ENCODE measurements at places on chromosomes 11 and 22.

GRCh38 chr22:29973269-29973668 lies 90.3 kb downstream of the MTMR3 start:
- no peaks in the 10 kb centered on the region for H3K27me3 ChIP-seq
- no peak overlapping the region for H3K4me3 ChIP-seq
- peaks cover 4% of the 10 kb centered on the region for H3K36me3 ChIP-seq
- no peaks in the 10 kb centered on the region for H3K4me1 ChIP-seq

DNA sequence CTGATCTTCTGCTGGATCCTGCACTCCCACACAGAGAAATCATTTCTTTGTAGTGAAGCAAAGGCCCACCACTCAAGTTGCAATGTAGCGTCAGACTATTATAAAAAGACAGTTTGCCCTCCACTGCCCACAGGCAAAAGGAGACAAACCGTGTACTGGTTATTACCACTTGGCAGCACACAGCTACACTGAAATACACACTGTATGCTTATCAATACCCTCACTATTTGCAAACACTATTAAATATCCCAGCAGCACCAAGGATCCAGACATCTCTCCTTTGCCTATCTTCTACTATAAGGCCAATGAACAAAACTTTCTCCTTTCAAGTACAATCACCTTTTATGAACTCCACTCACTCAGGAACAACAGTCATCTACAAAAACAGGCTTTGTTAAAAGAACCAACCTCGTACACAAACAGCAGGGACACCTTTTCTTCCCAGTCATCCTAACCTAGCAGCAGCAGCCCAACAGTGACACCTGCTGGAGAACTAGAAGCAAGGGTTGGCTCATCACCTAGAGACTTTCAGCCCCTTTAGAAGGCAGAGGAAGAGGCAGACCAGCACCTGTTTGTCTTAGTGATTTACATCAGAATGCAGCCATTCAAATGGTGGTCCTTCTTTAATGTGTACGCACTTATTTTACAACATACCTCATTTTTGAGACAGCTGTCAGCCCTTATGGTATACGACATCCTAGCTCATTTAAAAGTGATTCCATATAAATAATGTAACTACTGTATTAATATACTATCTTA lies 56.1 kb downstream of the AMBRA1 start:
- H3K36me3 ChIP-seq = peaks cover 5% of the 10 kb centered on the region
- H3K4me1 ChIP-seq = peaks cover 6% of the 10 kb centered on the region
- no peak overlapping the region for H3K4me3 ChIP-seq
- peak; percentile 77 for DNase-seq
- H3K27me3 ChIP-seq = no peaks in the 10 kb centered on the region
- H3K27ac ChIP-seq = no peak overlapping the region

- no peaks in the 10 kb centered on the region for H3K4me1 ChIP-seq
- H3K4me3 ChIP-seq = no peak overlapping the region
Observed at GRCh38 chr22:50435291-50436014, 39.4 kb downstream of the SBF1 start.

GRCh38 chr11:92506809-92507336 lies 282.3 kb downstream of the FAT3 start:
- H3K4me3 ChIP-seq = no peak overlapping the region
- H3K27me3 ChIP-seq = no peaks in the 10 kb centered on the region
- no peak overlapping the region for H3K27ac ChIP-seq

GRCh38 chr22:37922191-37922590 lies 16.1 kb downstream of the MICALL1 start:
- no peaks in the 10 kb centered on the region for H3K4me1 ChIP-seq
- no peak overlapping the region for H3K4me3 ChIP-seq
- no peak overlapping the region for H3K27ac ChIP-seq
- peak; percentile 67 for DNase-seq

DNA sequence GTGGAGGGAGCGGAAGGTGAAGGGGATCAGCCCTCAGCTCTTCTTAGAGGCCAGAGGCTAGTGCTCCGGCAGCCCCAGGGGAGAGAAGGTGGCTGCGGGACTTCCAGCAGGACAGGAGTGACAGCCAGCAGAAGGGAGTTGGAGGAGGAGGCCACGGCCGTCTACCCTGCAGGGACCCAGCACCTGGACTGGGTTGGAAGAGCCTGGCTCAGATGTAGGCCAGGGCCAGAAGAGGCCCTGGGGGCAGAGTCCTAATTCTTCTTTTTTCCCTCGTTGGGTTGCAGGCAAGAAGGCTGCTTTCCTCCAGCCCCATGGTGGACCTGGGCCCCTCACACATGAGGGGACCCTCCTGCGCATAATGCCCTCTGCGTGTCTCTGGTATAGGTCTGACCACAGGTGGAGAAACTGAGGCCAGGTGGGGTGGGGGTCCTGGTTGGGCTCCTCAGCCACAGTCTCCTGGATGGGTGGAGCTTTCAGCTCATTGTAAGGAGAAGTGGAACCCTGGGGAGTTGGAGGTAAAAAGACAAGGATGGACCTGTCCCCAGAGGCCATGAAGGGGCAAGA lies 2.3 kb upstream of the MCAM start:
- no peak overlapping the region for H3K4me3 ChIP-seq
- H3K27ac ChIP-seq = no peak overlapping the region
- no peaks in the 10 kb centered on the region for H3K27me3 ChIP-seq
- H3K4me1 ChIP-seq = peaks cover 34% of the 10 kb centered on the region
- no peaks in the 10 kb centered on the region for H3K36me3 ChIP-seq

DNA sequence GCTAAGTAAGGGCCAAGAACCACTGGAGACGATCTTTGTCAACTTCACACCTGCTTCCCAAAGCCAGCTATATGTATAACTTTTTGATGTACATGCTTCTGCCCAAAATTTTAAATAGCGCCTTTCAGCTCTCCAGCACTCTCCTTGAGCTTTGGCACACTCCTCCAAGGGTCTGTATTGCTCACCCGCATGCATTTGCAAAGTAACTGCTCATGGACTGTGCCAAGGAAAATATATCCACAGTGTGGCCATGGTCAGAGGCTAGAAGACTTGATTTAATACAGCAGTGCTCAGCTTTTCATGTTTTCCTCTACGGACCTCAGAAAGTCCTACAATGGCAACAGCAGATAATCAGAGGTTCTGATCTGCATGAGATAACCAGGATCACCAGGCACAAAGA lies 550.1 kb downstream of the SOX6 start:
- no peaks in the 10 kb centered on the region for H3K27me3 ChIP-seq
- no peak overlapping the region for H3K4me3 ChIP-seq
- no peak overlapping the region for H3K27ac ChIP-seq
- DNase-seq = no peak
- no peaks in the 10 kb centered on the region for H3K36me3 ChIP-seq
- no peaks in the 10 kb centered on the region for H3K4me1 ChIP-seq

GRCh38 chr11:32172848-32173834 lies 82.3 kb downstream of the RCN1 start:
- H3K27ac ChIP-seq = no peak overlapping the region
- H3K4me3 ChIP-seq = no peak overlapping the region
- no peaks in the 10 kb centered on the region for H3K36me3 ChIP-seq
- peaks cover 9% of the 10 kb centered on the region for H3K27me3 ChIP-seq
- DNase-seq = peak; percentile 48

DNA sequence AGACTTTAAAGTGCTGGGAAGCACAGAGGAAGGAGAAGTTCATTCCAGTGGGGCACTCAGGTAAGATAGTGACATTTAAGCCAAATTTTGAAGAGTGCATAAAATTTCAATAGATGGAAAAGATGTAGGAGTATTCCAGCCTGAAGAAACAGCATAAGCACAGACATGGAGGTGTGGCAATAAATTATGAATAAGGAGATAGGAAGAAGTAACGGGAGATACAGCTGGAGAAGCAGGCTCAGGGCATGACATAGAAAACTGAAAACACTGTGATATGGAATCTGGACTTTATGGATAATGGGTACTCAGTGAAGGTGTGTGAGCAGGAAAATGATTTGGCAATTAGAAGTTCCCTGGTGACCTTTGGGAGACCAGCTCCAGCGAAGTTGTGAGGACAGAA lies 33.3 kb downstream of the P4HA3 start:
- peaks cover 2% of the 10 kb centered on the region for H3K4me1 ChIP-seq
- DNase-seq = no peak
- H3K36me3 ChIP-seq = no peaks in the 10 kb centered on the region
- H3K27ac ChIP-seq = peak overlapping the region; percentile 68
- no peaks in the 10 kb centered on the region for H3K27me3 ChIP-seq

DNA sequence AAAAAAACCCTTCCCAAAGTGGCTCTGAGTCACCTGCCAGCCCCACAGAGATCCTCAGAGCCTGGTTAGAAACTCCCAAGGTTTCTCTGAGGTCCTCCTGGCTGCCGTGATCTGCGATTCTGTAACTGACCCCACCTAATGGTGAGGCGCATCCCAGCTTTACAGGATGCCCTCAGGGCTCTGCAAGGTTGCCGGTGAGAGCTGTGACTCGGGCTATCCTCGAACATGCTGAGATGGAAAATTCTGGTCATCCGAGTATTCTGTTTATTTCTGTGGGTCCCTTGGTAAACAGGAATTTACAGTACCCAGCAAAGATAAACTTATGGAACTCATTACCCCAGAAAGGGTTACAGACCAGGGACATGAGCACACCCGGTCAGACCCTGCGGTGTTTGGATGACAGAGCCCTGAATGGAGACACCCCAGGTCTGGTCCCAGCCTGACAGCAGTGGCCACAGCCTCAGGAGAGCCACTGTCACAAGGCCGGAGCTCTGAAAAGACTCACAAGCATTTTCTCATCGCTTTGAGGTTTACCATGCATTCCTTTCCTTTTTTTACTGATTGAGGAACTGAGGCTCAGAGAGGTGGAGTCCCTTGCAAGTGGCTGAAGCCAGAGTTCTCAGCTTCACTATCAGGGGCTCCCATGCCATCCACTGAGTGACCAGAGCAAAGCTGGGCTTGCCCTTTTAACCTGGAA lies 22.2 kb downstream of the LIF start:
- no peak overlapping the region for H3K4me3 ChIP-seq
- H3K4me1 ChIP-seq = no peaks in the 10 kb centered on the region
- H3K27me3 ChIP-seq = no peaks in the 10 kb centered on the region
- no peak overlapping the region for H3K27ac ChIP-seq
- DNase-seq = no peak

DNA sequence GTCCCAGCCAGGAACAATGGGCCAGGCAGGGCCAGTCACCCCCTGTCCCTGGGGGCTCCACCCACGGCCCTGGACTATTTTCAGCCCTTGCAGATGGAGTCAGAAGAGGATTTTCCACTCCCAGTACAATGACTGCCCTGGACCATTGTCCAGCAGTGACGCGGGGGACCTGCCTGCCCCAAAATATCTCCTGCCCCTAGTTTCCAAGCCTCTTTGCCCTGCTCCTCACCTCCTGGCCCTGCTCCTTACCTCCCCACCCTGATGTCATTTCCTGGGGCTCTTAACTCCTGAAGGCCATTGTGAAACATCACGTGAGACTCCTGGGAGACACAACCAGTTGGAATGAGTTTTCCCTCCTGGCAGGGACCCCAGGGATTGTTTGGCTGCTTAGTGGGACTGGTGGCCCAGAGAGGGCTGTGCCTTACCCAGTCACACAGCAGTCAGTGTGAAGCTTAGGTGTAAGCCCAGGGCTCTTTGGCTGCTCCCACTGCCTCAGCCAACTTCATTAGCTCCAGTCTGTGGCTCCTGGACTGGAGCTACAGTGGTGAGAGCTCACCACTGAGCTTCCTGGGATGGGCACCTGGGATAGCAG lies 22.2 kb downstream of the P2RY2 start:
- no peaks in the 10 kb centered on the region for H3K36me3 ChIP-seq
- no peak for DNase-seq
- H3K4me3 ChIP-seq = no peak overlapping the region
- H3K4me1 ChIP-seq = no peaks in the 10 kb centered on the region

DNA sequence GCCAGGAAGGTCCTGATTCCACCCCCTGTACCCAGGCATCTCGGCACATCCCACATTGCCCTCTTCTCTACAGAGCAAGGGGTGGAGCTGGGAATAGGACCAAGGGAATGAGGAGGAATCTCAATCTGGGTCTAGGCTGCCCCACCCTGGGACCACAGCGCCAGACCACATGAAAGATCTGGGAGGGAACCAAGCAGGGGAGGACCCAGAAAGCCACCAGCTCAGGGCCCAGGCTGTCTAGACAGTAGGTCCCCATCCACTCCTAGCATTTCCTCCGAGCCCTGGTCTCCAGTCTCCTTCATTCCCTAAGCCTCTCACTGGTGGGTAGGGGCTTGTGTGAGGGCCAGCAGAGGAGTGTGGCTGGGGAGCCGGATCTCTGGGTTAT lies 11.6 kb downstream of the PHLDB1 start:
- H3K36me3 ChIP-seq = peaks cover 7% of the 10 kb centered on the region
- peak overlapping the region; percentile 100 for H3K27ac ChIP-seq
- DNase-seq = no peak
- H3K27me3 ChIP-seq = no peaks in the 10 kb centered on the region
- no peak overlapping the region for H3K4me3 ChIP-seq

GRCh38 chr11:96736601-96737000 lies 346.8 kb downstream of the JRKL start:
- no peak overlapping the region for H3K27ac ChIP-seq
- no peak overlapping the region for H3K4me3 ChIP-seq
- H3K27me3 ChIP-seq = no peaks in the 10 kb centered on the region
- no peaks in the 10 kb centered on the region for H3K36me3 ChIP-seq
- no peak for DNase-seq

DNA sequence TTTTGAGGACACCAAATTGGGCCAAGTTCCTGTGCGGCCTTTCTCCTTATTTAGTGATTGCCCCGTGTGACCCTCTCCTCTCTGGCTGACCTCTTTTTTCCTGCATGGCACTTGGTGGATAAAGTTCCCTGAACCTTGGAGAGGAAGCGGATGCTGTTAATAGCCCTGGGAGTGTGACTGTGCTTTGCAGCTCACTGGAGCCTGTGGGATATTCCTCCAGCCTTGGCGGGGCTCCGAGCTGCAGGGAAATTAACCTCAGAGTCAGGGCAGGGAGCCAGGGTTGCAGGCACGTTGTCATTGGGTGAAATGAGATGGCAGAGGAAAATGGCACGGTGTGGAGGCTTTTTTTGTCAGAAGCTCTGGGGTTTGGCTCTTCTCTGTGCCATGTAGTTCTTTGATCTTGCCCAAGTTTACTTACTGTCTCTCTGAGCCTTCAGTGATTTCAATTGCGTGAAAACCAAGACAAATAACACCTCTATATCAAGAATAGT lies 965 bp downstream of the OR9Q1 start:
- H3K27ac ChIP-seq = no peak overlapping the region
- H3K4me1 ChIP-seq = peaks cover 4% of the 10 kb centered on the region
- H3K27me3 ChIP-seq = peaks cover 7% of the 10 kb centered on the region
- no peak overlapping the region for H3K4me3 ChIP-seq

DNA sequence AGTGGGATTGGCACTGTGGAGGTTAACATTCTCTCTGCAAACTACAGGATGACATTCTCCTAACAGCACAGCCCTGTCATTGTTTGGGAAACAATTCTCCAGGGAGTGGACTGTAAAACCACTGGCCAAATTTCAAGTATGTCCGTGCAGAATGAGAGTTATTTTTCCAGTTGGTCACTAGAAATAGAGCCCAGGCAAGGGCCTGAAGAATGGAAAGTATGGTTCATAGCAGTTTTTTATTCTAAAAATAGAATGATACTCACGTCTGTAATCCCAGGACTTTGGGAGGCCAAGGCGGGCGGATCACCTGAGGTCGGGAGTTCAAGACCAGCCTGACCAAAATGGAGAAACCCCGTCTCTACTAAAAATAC lies 39.0 kb upstream of the CD44 start:
- no peak overlapping the region for H3K27ac ChIP-seq
- H3K4me3 ChIP-seq = no peak overlapping the region
- H3K4me1 ChIP-seq = no peaks in the 10 kb centered on the region
- no peaks in the 10 kb centered on the region for H3K36me3 ChIP-seq
- DNase-seq = no peak

Measured in SK-N-SH (cell line).